ENCODE measurements at places on chromosomes 7 and 10.

- no peak for DNase-seq
These were observed 122.6 kb downstream of the MICU1 start for GRCh38 chr10:72503241-72503640.

GRCh38 chr7:95927756-95928155 lies 155.4 kb downstream of the DYNC1I1 start:
- no peak for DNase-seq

- no peak for DNase-seq
These were observed 26.0 kb downstream of the NAMPT start for GRCh38 chr7:106258789-106259188.

- DNase-seq = no peak
These were observed 488 bp downstream of the ARMC10 start for GRCh38 chr7:103075337-103075918.

DNA sequence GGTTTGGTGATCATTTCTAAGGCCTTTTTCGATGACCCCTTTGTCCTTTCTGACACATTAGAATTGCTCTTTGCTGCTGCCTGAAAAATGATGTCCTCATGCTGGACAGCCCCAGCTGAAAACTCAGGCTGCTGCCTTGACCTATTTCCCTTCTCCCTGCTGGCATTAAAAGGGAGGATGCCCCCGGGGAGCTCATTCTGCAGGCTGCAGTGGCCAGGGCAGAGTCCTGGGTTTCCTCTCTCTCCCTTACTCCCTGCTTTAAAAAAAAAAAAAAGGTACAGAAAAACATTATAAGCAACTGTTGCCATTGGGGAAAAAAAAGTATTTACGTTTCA lies 35.4 kb downstream of the LRRC4 start:
- DNase-seq = no peak

- DNase-seq = no peak
These were observed 657 bp downstream of the HACD1 start for GRCh38 chr10:17616403-17617030.

- no peak for DNase-seq
These were observed 22.2 kb upstream of the PARP12 start for GRCh38 chr7:140084972-140085371.

GRCh38 chr10:117675514-117676055 lies 133.0 kb downstream of the EMX2 start:
- no peak for DNase-seq

GRCh38 chr7:30470163-30470770 lies 8.3 kb downstream of the NOD1 start:
- no peak for DNase-seq

DNA sequence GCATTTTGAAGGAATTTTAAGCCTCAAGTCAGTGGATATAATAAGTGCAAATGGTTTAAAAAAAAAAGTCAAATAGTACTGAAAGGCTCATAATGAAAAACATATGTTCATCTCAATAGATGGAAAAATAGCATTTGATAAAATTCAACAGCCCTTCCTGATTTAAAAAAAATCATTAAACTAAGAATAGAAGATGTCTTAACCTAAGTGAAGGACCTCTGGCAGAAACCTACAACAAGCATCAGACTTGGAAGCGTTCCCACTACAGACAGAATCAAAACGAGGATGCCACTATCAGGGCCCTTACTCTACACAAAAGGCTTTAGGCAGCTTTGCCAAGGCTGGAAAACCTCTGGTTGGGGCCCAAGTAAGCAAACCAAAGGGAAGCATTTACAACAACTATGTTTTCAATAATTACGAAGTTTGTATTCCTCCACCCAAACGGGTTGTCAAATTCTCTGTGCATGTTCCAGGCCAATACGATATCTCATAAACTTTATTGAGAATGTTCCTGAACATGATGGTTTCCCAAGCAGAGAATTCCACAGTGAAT lies 45.1 kb downstream of the CYTH3 start:
- no peak for DNase-seq

DNA sequence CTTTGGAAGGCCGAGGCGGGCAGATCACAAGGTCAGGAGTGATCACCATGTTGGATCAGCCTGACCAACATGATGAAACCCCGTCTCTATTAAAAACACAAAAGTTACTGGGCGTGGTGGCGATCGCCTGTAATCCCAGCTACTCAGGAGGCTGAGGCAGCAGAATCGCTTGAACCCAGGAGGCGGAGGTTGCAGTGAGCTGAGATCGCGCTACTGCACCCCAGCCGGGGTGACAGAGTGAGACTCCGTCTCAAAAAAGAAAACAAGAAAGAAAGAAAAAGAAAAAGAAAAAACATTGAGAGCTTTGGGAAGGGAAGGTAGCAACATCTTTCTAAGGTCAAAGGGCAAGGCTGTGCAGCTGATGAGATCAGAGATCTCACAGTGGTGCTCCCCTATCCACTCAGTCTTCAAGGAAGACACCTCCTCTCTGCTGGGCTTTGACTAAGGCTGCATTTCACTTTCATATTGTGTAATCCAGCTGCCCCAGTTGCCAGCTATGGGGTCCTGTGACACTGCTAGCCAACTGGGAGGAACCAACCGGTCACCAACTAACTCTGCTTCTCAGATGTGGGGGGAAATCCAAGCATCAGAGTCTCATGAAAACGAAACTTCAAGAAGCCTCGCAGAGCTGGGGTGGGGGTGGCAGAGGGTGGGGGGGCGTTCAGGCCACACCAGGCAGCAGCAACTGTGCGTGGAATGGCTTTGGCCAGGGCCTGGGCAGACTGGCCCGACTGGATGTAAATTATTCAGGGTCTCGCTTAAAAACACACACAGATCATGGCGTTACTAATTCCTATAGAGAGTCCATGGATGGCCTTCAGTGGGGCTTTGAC lies 1.5 kb downstream of the IL15RA start:
- DNase-seq = no peak

- no peak for DNase-seq
These were observed 83.3 kb downstream of the KAT6B start for GRCh38 chr10:74909670-74910069.

GRCh38 chr7:45456747-45457524 lies 117.2 kb upstream of the ADCY1 start:
- DNase-seq = no peak

- no peak for DNase-seq
These were observed 738.4 kb downstream of the SUGCT start for GRCh38 chr7:40873248-40873647.

- no peak for DNase-seq
These were observed 28.5 kb downstream of the CUX1 start for GRCh38 chr7:101845974-101846373.

GRCh38 chr10:125344573-125345171 lies 184.3 kb upstream of the CTBP2 start:
- no peak for DNase-seq

DNA sequence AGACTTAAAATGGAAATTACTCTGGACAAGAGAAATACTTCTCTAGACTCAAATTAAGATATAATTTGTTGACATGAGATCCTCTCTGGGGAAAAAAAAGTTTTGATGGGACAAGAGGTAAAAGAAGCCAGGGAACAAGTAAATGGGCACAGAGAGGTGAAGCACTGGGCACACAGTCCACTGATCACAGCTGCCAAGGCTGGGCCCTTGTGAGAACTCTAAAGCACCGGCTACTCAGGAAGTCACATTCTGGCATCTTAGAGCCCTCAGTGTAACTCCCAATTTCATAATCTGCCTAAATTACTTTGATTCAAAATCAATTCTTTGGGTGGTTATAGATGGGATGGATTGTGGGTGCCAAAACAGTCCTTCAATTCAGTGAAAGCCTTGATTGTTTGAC lies 123.2 kb upstream of the CACNA2D1 start:
- no peak for DNase-seq

- no peak for DNase-seq
These were observed 167.9 kb downstream of the TCERG1L start for GRCh38 chr10:131143425-131144165.

- no peak for DNase-seq
These were observed 281.8 kb downstream of the INHBA start for GRCh38 chr7:41421056-41421455.

GRCh38 chr7:31734456-31734855 lies 47.4 kb downstream of the PPP1R17 start:
- DNase-seq = no peak

- no peak for DNase-seq
These were observed 39.3 kb downstream of the SEPTIN7 start for GRCh38 chr7:35839860-35840854.

DNA sequence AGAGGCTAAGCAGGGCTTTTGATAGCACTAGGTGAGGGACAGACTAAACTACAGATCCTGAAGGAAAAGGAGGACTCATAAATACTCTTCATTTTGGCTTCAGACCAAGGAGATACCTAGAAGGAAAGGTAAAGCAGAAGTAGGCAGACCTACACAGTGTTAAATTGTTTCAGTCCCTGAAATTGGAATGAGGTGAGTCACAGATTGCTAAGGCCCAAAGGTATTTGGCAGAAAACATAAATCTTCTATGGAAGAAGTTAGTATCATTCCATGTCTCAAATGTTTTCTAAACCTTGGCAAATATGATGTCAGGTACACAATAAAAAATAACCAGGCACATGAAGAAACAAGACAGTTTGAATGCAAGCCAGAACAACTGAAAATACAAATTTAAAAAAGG lies 30.0 kb downstream of the MTERF1 start:
- DNase-seq = no peak

DNA sequence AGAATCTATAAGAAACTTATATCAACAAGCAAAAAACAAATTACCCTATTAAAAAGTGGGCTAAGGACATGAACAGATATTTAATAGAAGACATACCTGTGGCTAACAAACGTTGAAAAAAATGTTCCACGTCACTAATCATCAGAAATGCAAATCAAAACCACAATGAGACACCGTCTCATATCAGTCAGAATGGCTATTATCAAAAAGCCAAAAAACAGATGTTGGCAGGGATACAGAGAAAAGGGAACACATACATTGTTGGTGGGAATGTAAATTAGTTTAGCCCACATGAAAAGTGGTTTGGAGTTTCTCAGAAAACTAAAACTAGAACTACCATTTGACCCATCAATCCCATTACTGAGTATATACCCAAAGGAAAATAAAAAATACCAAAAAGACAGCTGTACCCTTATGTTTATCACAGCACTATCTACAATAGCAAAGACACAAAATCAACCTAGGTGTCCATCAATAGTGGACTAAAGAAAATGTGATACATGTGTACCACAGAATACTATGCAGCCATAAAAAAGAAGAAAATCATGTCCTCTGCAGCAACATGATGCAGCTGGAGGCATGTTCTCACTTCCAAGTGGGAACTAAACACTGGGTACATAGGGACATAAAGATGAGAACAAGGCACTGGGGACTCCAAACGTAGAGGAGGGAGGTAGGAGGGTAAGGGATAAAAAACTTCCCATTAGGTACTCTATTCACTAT lies 83.8 kb upstream of the TMEM168 start:
- DNase-seq = no peak

DNA sequence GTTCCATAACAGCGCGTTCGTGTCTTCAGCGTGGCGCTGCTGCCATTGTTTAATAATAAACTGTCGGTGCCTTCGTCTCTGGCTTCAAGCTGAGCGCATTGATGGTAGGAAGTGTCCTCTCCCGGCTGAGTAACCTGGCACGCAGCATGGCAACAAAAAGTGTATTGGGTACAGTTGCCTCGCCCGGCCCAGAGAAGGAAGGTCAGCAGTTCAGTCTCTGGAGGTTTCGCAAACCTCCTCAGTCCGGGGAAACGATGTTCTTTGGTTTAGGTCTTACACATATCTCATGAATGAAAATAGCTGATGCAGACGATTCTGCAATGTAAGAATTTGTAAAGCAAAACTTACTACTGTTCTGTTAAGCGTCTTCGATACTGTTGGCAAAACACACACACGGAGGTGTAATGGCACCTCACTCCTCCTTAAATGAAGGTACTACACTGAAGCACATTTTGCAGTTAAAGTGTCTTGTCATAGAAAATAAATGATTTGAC lies 739 bp upstream of the CCDC186 start:
- DNase-seq = no peak

DNA sequence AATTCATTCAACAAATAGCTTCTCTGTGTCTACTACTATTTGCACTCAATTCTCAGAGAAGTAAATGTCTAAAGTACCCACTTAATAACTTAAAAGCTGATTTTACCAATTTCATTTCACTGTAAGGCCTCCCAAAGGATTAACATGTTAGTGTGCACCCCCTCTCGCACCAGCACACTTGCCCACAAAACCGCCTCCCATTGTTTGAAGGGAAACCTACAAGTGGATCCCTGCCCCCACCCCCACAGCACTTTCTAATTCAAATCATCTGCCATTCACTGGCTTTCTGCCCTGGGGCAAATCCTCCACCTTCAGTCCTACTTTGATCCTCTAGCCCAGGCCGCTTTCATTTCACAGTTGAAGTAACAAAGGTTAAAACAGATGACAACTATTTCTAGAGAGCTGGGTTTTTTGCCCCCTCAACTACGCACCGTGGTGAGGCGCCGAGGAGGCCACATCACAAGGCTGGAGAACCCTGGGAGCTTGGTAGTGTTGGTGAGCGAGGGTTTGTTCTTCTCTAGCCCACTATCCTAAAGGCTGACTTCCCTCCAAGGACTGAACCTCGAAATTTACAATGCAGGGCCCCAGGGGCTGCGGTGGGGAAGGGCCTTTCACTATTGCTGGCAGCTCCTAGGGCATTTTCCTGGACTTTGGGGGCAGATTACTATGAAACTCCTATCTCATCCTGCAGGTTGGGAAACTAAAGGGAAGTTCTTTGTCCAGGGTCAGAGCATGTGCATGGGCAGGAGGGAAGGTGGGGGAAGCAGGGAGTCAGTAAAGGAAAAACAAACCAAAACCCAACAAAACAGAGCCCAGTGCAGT lies 517.4 kb upstream of the ZMIZ1 start:
- DNase-seq = peak; percentile 31

DNA sequence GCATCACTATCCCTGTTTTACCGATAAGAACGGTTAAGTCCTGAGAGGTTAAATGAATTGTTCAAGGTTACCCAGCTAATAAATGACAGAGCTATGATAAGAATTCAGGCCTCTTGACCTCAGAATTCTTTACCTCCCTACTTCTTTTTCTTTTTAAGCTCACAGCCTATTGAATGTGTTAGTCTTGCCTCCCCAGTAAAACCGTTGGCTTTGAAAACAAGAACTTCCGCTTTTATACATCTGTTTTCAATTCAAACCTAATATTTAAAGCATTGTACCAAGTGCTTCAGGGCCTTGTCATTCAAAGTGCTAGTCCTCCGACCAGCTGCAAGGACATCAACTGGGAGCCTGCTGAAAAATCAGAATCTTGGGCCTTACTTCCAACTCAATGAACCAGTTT lies 15.6 kb downstream of the SEC31B start:
- no peak for DNase-seq

GRCh38 chr7:51134013-51134441 lies 182.6 kb downstream of the COBL start:
- DNase-seq = no peak
